HepG2 (cell line): ENCODE measurements at places on chromosomes 1 and 21. TPM values are rescaled to one million over a fixed set of nuclear protein-coding genes. Genes with fewer than 3 reads are reported as not detected.

DNA sequence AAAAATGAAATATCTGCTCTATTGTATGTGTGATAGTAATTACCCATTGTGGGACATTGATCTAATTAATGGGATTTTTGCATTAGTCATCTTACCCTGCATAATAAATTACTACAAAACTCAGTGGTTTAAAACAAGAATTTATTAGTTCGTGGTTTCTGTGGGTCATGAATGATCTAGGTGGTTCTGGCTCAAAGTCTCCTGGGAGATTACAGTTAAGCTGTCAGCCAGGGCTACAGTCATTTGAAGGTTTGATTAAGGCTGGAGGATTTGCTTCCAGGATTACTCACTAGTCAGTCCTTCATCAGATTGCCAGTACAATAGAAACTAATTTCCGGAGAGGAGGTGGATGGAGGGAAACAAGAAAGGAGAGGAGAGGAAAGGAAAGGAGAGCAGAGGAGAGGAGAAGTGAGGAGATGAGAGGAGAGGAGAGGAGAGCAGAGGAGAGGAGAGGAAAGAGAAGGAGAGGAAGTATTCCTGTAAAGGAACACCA, 60.4 kb upstream of the TNFSF4 start:
- no peak for DNase-seq

The DYNLT5 gene
- not detected in 2 replicates for total RNA-seq

GRCh38 chr21:16285605-16286126, 555.9 kb downstream of the USP25 start:
- DNase-seq = no peak

DNA sequence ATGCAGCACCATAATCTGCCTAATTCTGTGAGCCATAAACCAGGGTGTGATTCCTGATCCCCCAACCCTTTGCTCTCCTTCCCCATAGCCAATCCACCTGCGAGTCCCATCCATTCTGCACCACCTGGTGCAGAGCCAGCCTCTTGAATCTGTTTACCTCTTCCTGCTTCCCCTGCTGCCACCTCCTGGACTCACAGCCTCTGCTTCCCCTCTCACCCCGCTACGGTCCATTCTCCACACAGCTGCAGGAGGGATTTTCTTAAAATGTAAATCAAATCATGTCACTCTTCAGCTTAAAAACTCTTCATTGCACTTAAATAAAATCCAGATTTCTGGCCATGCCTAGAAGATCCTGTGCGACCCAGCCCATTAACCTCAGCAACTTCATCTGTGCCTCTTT, 186.7 kb downstream of the FOXD2 start:
- peak; percentile 27 for DNase-seq

GRCh38 chr1:24874611-24875234, 55.4 kb downstream of the RUNX3 start:
- no peak for DNase-seq

DNA sequence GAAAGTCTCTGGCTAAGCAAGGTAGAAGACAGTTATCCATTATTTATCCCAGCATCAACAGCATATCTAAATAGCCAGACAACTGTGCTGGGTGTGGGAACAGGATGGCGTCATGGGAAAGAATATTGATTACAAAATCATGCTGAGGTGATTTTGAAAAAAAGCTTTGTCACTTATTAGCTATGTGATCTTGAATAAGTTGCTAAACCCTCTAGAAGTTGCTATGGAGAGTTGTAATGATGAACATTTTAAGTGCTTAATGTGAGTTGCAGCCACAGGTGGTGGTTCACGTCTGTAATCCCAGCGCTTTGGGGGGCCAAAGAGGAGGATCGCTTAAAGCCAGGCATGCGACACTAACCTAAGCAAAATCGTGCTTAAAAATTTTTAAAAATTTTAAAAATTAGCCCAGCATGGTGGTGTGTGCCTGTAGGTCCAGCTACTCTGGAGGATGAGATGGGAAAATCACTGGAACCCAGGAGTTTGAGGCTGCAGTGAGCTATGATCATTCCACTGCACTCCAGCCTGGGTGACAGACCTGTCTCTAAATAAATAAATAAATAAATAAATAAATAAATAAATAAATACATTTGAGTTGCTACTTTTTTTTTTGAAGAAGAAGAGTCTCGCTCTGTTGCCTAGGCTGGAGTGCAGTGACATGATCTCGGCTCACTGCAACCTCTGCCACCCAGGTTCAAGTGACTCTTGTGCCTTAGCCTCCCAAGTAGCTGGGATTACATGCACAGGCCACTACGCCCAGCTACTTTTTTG, 33.6 kb downstream of the WNT2B start:
- DNase-seq = no peak

DNA sequence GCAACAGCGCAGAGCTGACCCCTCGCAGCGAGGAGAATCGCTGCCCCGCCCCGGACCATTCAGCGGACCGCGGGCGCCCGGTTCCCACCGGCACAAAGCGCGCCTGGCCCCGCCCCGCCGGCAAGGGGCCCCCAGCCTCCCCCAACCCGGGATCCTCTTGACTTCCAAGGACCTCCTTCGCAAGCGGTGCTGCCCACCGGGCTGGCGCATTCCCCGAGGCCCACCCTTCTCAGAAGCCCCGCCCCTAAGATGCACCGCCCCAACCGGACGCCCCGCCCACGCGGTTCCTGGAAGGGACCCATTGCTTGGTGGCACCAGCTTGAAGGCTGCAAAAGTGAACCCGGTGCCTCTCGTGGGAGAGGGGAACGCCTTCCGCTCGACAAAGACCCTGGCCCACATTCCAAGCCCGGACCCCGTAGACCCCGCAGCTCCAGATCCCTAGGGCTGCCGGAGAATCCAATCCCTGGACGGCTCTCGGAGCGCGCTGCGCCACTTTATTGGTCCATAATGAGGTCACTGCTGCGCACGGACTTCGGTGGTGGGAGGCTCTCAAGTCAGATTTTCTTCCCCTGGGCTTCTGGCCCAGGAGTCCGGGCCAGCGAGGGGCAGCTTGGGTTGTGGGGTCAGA, 2.0 kb downstream of the HES3 start:
- DNase-seq = no peak

The GCSAML gene
- total RNA-seq = not detected in 2 replicates

The CNKSR1 gene
- 1.5 and 3.4 TPM in 2 replicates for total RNA-seq

- DNase-seq = no peak
Measured at GRCh38 chr1:66073388-66073787, 280.7 kb downstream of the PDE4B start.

DNA sequence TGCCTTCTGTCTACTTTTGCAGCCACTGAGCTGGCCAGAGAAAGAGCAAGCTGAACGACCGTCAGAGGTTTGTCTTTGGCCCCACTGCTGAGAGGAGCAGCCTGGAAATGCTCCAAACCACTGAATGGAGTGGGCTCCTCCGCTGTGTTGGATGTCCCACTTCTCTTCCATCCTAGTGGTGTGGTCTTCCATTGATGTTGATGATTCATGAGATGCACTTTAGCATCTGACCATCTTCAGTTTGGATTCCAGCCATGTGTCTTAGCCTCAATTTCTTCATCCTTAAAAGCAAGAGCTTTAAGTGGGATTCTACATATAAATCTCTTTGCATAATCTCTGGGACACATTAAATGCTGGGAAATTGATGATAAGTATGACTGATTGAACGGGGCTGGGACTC, 276.9 kb downstream of the SIPA1L2 start:
- no peak for DNase-seq

DNA sequence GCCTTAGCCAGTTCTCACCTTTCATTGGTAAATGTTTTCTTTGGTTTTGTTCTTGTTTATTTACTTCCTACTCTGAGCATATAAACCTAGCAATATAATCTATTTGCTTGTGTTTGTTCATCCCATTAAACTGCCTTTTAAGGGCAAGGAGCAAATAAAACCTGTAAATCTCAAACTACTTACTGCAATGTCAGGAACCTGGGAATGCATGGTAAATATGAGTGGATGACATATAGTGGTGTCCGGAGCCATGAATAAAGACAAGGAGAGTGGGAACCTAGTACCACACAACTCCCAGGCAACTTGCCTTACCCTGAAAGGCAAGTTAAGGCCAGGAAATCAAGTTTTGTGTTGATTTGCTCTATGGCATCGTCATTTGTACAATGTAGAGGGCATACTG, 1133.7 kb upstream of the NCAM2 start:
- no peak for DNase-seq

DNA sequence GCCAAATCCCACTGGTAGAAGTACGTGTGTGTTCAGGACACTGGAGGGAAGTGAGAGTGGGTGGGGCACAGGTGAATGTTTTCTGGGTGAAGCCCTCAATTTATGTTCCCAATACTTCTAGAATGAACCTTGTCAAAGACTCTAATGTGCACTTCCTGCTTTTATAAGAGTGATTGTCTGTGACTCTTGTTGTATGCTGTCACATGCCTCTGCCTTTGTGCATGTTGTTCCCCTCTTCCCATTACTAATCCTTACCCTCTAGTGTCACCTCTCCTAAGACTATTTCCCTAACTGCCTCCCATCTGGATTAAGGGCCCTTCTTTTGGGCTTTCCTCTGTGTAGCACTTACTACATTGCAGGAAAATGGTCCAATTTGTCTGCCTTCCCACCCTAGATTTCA, 2.5 kb upstream of the LINGO4 start:
- no peak for DNase-seq

DNA sequence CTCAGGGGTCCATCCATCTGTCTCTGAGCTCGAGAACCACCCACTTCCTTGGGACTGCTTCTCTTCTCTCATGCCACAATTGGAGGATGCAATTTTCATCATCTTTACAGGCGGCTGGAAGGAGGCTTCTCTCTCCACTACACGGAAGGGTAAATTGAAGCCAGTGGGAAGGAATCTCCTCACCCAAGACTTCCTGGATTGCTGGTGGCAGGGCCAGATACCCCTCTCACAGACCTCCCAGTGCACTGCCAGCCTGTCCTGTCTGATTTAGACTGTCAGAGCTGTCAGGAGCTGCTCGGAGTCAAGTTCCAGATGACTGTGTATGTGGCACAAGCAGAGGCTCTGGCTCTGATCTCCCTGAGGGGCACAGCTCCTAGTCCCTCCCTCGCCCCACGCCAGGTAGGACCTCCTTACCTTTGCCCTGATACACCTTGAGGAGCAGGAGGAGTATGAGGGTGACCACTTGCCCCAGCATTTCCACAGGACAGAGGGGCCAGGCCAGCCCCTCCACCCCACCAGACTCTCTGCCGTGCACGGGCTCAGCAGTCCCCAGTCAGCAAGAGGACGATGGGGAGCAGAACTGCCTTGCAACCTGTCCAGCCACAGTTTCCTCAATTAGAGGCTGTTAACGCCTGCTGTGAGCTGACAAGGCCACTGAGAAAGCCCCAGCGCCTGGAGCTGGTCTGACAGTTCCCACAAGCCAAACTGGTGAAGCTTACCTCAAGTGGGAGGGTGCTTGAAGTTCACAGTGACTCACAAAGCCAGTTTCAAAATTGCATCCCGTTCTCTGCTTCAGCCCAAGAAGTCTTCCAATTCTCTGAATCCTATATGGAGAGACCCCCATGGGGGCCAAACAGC, at the start of gene CD244:
CD244 (minus strand) TSS at position 685 of the 858 bp plus-strand sequence; CDS start at position 475, 210 bp downstream.
- no peak for DNase-seq

GRCh38 chr1:228344631-228345072, 62.0 kb downstream of the TRIM11 start:
- no peak for DNase-seq

DNA sequence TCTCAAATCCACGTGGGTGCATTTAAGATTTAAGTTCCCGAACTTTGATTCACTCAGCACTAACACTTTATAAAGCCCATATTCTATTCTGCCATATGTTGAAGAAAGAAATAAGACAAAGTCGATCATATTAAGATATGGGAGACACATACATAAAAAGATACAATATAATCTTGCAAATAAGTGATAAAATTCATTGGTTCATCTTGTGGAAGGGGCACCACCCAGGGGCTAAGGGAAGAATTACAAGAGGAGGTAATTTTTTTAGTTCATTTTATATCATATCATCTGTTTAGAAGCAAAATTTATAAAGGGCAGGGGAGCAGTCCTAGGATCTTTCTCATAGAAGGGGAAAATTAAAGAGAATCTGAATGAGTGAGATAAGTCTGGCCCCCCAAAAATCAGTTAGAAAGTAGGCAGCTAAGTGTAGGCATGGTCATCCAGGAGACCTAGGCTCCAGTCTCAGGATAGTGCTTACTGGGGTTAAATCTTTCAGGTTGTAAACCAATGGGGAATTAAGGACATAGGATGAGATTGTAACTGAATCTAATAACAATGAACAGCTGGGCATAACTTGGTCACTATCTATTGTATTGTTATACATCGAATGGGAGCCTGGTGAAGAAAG, 124.2 kb upstream of the L1TD1 start:
- no peak for DNase-seq

GRCh38 chr1:75614399-75614756, 3.5 kb upstream of the SLC44A5 start:
- DNase-seq = no peak

GRCh38 chr1:60345049-60345448, 271.5 kb upstream of the C1orf87 start:
- DNase-seq = no peak

DNA sequence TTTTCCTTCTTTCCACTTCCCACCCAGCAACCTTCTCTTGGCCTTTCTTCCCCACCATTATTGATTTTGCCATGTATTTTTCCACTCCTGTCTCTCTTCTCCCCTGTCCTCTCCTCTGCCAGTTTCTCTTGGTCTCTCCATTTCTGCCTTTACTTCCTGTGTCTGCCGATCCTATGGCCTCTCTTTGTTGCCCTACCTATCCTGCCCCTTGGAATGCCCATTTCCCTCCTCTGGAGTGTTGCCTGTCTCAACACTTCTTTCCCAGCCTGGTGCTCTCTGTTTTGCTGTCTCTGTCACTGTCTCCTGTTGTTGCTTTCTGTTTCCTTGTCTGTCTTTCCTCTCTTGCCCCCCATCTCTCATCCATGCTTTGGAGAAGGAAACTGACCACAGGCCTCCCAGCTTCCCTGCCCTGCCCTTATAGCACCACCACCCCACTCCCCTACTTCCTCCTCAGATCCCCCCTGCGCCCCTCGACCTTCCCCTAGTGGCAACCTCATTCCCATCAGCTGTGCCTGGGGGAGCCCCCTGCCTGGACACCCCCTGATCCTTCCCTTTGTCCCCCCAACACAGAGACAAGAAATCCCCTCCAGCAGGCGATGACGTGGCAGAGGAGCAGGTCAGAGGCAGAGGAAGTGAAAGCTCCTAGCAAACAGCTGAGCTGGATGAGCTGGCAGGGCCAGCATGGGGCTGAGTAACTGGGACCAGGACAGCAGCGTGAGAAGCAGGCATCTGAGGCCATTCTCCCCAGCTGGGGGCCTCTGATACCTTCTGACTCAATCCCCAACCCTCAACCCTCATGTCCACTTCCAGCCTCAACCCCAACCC, 6.6 kb upstream of the ETV3L start:
- DNase-seq = no peak
